Stimulated activated CD4-positive, alpha-beta T cell treated with anti-CD3 and anti-CD28 coated beads, TNF-alpha, amount 100 ng/mL, for 1 hour (primary cell): ENCODE measurements at places on chromosomes 13 and 19.

DNA sequence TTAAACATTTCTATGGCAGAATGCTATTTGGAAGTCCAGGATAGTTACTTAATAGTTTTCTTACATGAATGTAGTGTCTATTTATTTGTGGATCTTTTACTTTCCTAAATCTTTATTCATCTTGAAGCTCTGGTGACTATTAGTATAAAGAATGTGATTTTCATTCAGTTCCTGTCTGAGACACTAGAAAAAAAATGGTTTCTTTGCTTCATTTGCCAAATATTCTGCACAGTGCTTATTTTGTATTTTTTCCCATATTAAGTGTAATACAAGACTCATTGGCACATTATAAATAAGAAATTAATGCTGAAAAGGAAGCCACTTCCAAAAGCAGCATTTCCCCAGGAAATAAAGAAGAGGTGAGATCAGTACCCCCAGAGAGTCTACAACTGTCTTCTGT, 109.8 kb downstream of the POSTN start:
- no peak for DNase-seq

DNA sequence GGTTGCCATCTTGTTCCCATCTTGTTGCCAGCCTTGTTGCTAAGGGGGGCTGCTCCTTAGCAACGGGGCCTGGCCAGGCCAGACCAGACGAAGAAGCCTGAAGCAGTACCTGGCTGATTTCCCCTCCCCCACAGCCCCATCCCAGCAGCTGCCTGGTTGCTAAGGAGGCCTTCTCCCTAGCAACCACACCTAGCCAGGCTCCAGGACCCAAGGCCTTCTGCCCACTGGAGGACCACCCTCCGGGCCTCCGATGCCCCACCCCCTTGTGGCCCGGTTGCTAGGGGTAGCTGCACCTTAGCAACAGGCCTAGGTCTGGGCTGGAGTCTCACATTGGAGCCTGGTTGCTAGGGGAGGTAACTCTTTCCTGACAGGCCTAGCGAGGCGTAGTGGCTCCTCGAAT, 3.9 kb downstream of the PRRG2 start:
- DNase-seq = no peak

DNA sequence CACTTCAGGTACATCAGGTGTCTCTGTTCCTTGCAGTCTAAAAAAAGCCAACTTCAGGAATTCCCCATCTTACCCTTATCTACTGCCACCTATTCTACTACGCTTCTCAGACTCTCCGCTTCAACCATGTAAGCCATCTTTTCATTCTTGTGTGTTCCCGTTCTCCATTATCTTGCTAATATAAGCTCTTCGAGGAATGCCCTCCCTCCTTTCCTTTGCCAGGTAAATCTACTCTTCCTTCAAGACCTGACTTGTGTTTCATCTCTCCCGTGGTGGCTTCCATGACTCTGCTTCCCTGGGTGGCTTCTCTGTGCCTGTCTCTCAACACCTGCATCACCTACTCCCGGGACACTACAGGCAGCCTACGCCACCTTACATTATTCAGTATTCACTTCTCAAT, 42.3 kb upstream of the MEDAG start:
- DNase-seq = no peak

DNA sequence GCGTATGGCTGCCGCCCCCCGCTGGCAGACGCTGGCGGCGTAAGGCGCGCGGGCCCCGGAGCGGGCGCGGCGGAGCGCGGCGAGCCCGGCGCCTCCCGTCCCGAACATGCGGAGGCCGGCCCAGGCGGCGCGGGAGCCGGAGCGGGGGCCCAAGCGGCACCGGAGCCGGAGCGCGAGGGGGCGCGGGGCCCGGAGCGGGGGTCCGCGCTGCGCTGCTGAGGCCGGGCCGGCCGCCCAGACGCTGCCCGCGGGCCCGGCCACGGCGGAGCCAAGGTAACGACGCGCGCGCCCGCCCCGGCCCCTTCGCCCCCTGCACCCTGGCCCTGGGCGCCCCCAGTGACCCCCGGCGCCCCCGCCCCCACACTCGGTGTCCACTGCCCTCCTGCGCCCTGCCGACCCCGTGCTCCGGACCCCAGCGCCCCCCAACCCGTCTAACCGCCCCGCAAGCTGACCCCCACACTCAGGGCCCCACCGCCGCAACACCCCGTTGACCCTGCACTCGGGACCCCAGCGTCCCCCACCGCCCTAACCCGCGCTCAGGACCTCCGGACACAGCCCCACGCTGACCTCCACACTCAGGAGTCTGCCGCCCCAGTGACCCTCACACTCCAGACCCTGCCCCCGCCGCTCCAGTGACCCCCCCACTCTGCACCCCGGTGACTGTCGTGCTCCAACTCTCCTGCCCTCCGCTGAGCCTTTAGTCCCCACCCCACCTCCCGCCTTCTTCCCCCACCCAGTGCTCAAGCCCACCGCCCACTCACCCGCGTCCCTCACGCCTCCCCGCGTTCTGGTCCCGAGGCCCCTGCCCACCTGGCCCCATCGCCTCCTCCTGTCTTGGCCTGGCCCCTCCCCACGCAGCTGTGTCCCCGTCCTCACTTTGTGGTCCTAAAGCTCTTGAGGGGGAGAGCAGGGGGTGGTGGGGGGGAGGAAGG, at the start of gene CSNK1G2:
CSNK1G2 (plus strand) TSS at position 27 of the 932 bp plus-strand sequence. CDS start 28,601 bp downstream, outside the sequence.
- DNase-seq = peak; percentile 18

DNA sequence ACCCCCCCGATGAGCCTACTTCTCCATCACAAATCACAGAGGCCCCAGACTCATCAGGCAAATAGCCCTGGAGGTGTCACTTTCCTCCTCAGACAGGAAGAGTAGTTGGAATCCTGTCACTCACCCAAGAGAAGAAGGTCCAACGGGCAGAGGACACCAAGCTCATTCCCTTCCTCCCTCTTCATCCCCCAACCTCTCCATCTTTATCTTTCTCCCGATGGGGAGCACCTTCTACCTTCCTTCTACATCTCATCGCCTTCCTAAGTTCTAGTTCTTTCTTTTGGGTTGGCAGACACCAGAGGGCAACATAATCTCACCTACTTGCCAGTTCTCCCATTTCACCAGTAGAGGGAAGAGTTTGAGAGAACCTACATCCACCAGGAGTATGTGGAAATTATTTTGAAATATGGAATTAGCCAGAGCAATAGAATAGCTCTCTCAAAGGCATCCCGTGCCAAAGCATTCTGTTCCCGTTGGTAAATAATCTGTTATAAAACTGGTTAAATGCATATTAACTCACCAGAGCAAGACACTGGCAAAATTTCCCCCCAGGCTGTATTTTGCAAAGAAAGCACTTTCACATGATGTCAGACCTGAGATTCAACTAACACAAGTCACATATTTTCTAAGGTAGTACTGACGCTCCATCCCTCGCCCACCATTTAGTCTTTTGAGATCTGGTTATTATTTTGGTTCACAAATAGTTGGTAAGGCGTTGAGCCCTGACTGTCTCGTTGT, 55.0 kb downstream of the ZIC5 start:
- no peak for DNase-seq

DNA sequence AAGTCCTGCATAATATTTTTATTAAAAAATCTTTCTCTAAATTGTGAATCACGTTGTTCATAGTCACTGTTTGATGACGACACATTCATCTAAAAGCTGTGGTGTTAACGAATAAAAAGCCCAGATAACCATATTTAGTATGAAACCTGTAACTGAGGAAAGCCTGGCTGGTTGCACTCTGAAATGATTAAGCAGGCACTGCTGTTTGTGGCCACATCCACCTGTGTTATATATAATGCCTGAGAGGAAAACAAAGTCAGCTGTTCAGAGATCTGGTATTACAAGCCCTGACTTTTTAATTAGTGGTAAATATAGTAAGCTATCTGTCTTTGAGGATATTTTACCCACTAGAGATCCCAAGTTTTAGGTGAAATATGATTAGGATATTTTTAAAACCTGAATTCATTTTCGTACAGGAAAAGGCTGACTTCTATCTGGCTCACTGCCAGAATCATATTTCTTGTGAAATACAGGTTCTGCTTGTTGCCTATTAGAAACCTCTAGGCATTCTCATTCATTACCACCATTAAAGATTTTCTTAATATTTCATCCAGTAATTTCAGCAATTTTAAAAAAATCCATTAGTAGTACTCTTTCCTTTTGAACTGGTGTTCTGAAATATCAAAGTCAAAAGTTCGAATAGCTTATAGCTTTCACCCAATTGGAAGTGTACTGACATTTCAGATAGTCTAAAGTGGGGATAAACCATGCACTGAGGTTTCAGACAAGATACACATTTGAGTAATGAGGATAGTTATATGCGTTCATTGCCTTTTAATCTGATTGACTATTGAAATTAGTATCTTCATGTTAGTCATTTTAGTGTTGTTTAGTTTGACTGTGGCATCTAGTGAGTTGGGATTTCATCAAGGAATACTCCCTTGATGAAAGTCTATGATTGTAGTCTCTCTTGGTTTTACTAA, 79.7 kb downstream of the LMO7 start:
- no peak for DNase-seq

DNA sequence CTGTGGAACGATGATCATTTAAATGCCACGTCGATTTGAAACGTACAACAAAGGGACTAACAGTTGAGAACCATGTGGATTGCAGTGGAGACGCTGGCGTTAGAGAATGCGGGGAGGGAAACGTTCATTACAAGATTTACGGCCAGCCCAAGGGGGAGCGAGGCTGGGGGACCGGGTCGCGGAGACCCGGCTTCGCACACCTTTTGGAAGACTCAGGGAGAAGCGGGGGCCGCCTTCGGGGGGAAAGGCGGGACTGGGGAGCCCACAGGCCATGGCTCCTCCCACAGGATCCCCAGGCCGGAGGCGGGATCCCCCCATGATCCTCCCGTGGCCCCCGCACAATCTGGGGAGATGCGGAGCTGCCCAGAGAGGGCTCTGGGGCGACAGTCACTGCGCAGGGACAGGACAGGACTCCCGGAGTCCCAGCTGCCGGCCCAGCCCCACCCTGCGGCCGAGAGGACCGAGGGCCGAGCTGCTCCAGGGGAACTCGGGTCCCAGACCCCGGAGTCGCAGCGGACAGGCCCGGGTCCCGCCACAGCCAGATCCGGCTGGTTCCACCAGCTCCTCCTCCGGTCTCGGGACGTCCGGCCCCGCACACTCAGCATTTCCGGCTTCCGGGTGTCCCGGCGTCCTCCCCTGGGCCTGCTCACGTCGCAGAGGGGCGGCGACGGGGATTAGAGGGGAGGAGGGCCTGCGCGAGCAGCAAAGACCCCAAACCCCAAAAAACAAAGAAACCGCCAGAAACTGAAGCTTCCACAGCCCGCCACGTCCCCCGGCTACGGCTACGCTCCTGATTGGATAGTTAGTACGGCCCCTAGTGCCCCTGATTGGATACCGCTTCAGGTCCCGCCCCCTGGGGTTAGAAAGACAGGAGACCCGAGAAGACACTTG, 21.1 kb upstream of the OR10H1 start:
- peak; percentile 86 for DNase-seq

DNA sequence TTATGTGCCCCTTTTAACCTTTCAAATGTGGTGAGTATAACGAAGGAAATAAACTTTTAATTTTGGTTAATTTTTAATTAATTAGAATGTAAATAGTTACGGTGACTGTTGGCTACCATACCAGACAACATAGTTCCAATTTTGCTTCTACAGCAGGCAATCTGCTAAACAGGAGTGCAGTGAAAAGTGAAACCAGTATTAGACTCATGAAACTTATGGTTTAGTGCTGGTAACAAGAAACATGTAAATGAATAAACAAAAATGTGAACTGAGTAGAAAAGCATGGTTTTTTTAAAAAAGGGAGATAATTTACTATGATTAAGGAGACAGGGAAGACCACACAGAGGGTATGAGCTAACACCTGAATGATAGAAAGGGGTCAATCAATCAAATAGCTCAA, 478.4 kb downstream of the PCDH9 start:
- no peak for DNase-seq

GRCh38 chr19:51702825-51703574, 9.9 kb downstream of the SPACA6 start:
- DNase-seq = no peak

DNA sequence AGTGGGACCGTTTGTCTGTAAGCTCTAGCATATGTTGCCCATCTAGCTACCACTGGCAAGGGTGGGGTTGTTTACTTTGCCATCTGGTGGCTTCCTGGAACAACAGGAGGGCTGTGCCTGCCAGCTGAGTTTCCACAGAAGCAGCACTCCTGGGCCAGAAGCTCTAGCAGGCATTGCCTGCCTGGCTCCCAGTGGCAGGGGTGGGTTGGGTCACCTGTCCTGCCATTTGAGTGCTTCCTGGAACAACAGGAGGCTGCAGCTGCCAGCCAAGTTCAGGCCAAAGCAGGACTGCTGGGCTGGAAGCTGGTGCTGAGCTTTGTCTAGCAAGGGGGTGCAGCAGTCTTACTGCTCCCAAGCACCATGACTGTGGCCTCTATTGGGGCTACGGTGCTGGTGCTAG, 239.7 kb downstream of the MTUS2 start:
- no peak for DNase-seq

- DNase-seq = no peak
These were observed 390.5 kb upstream of the PCDH9 start for GRCh38 chr13:67620665-67621064.

GRCh38 chr19:41587838-41588210, 11.9 kb downstream of the CEACAM21 start:
- no peak for DNase-seq

GRCh38 chr13:111325146-111325890, 4.9 kb downstream of the TEX29 start:
- DNase-seq = no peak

GRCh38 chr13:98992355-98992754, 14.5 kb upstream of the DOCK9 start:
- no peak for DNase-seq

GRCh38 chr13:46303742-46304385, 83.2 kb downstream of the RUBCNL start:
- DNase-seq = no peak

DNA sequence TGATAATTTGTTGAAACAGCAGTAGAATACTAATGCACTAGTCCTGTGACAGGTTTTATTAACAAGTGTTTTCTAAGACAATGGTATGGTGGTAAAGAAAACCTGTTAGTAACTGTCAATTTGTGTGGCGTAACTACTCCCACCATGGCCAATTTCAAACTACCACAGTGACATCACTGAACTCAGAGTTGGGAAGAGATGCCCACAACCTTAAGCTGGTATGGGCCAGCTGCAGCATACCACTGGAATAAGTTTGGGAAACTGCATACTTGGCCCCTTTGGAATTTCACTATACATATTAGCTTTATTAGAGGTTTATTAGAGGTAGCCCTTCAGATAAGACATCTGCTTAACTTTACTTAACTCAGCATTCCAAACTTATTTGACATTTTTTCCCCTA, 419.4 kb downstream of the NDFIP2 start:
- DNase-seq = no peak

DNA sequence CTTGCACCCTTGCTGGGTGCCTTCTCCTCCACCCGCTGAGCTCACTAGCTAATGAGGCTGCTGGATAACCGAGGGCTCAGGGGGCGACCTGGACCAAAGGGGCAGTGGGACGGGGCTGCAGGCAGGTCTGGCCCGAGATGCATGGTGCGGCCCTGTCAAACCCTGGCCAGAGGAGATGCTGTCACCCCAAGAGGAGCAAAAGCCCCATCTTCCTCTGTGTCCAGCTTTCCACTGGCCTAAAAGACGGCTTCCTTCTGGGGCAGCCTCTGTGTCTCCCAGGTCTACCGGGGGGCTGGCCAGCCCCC, 261.8 kb downstream of the TBC1D4 start:
- DNase-seq = no peak
